ENCODE measurements at places on chromosomes 16 and 17.
A peak's percentile ranks its signal among the peaks of the same experiment; 100 is the strongest.

DNA sequence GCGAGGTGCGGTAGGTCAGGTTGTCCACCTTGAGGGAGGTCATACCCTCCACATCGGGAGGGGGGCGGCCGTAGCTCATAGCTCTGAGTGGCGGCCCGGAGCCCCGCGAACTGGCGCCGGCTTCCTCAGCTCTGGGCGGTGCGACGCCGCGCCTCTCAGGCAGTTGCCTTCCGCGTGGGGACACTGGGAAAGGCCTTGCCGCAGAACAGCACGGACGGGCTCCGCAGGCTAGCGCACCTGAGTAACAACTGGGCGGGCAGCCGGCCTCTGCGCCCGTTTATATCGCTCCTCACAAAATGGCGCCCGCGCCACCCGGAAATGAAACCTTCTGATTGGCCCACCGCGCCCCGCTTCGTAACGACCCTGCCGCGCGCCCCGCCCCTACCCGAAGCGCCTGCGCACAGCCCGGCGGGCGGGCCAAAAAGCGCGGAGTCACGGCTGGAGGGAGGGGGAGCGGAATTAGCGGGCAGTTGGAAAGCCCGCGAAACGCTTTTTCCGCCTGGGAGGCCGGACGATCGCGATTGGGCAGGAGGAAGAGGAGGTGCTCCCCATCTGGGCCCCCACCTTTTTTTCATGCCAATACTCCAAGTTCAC is at the start of gene SRSF2:
SRSF2 (minus strand) TSS at position 250 of the 594 bp plus-strand sequence; CDS start at position 79, 171 bp downstream.
- peak; percentile 77 for DNase-seq

GRCh38 chr17:49687878-49688491 is 10.1 kb upstream of the SPOP start:
- DNase-seq = no peak

DNA sequence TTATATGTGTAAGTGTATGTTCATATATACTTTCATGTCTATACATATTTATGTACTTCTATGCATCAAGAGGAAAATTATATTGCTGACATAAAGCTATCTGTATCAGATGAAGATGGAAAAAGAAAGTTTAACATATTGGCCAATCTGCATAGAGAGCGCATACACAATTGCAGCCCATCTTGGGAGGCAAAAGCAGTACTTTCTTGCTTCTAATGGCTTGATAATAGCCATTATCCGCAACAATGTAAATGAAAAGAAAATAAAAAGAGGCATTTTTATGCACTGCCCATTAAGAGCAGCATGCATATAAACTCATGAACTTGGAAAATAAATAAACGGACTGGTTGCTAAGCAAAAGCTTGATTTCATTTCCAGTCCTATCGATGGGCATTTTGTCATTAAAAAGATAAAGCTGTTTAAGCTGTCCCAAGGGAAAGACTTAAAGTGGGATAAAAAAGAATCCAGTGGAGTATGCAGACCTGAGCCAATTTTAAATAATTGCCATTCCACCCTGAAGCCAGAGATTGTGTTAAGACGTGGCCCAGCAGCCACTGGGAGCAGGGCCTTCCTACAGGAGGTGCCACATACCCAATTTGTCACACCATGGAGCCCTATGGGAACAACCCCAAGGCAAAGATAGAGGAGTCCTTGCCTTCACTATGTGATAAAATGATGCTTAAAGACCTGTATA is 183.6 kb upstream of the CDH11 start:
- DNase-seq = no peak

- no peak for DNase-seq
These were observed 41.5 kb downstream of the USP22 start for GRCh38 chr17:21001111-21001812.

DNA sequence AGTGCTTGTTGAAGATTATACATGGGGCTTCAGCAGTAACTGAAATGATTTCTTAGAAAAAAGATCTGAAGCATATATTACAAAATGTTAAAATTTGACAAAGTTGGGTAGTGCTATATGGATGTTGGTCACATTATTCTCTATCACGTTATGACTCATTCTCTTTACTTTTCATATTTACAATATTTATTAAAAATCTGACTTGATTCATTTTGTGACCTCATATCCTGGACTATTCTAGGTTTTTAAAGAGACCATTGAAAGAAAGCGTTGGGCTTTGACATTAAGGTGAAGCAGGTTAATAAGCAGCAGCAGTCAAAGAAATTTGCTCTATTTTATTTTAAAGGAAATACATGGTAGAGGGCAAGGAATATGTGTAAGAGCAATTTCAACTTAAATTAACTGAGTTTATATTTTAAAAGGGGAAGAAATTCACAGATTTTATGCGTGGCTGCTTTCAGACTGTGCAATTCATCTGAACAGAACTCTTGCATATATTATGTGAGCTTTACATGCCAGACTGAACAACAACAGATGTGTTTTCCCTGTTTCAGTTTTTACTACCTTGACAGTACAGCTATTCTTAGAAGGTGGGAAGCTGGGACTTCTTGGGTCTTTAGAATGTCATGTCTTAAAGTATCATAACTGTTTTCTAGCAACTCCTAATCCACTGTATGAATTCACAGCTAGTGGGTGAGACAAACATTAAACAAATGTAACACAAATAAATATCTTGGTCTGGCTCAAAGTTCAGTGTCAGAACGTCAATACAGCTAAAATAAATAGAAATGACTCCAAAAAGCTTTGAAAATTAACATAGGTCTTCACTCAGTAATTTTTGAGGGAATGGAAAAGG is 10.4 kb upstream of the FAM20A start:
- no peak for DNase-seq

- DNase-seq = no peak
These were observed 10.7 kb upstream of the SLC16A5 start for GRCh38 chr17:75077072-75077495.

- no peak for DNase-seq
These were observed 721.5 kb downstream of the MAF start for GRCh38 chr16:78879011-78879410.

DNA sequence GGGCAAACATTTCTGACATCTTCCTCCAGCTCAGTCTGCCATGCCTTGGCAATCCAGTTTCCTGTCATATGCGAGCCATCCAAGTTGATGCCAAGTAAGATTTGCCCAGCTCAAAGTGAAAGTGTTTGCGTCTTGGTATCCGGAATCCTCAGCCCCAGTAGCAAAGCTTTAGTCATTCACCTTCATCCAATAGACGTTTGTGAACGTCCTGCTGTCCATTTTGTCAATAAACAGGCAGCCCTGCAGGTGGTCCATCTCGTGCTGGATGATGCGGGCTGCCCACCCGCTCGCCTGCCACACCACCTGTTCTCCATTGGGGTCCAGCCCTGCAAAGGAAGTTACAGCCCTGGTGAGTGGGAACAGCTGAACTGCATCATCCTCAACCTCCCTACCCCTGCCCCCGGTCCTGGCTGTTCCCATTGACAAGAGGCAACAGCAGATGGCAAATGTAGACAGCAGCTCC is 1.5 kb downstream of the PDF start:
- DNase-seq = no peak

- no peak for DNase-seq
These were observed 12.7 kb upstream of the SPNS2 start for GRCh38 chr17:4485676-4486646.

GRCh38 chr17:77707546-77707945 is 251.0 kb upstream of the TNRC6C start:
- DNase-seq = no peak

- DNase-seq = no peak
These were observed 82.6 kb downstream of the CDK5R1 start for GRCh38 chr17:32569171-32570080.

- DNase-seq = no peak
These were observed 5.8 kb downstream of the ITGAM start for GRCh38 chr16:31265329-31266245.

DNA sequence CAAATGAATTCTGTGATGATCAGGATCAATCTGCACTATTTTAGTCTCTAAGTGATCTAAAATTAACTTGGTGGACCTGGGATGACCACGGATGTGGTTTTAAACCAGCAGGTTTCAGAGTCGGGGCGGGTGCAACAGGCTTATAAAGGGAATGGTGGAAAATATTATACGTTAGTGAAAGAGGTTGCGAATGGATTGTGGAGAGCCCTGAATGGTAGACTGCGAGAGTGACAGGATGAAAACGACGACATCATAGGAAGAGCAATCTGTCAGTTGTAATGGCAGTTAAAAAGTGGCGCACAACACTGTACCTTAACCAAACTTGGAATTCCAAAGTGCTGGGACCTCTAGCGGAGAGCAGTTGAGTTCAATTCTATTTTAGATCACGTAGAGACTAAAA is 1.2 kb upstream of the CYB5B start:
- no peak for DNase-seq

DNA sequence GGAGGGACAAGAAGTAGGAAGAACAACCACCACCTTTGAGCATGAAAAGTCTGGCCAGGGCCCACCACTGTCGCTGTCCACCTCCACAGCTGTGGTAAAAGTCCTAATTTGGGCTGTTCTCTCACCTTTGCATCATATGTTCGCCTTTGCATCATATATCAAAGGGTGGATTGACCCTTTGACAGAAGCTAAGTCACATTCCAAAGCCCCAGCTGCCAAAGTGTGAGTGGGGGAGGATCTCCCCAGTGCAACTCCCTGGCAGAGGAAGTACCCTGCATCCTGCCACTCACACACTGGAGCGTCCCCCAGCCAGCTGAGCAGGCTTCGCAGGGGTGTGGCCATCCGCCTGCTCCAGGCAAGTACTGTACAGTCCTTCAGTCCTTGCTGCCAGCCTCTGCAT is 12.7 kb upstream of the SPECC1 start:
- no peak for DNase-seq

- no peak for DNase-seq
These were observed 307 bp downstream of the CDYL2 start for GRCh38 chr16:80804056-80804525.

DNA sequence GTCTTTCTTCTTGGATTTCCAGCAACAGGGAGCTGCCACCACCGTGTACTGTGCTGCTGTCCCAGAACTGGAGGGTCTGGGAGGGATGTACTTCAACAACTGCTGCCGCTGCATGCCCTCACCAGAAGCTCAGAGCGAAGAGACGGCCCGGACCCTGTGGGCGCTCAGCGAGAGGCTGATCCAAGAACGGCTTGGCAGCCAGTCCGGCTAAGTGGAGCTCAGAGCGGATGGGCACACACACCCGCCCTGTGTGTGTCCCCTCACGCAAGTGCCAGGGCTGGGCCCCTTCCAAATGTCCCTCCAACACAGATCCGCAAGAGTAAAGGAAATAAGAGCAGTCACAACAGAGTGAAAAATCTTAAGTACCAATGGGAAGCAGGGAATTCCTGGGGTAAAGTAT is 389.0 kb downstream of the MAF start:
- peak; percentile 38 for DNase-seq

DNA sequence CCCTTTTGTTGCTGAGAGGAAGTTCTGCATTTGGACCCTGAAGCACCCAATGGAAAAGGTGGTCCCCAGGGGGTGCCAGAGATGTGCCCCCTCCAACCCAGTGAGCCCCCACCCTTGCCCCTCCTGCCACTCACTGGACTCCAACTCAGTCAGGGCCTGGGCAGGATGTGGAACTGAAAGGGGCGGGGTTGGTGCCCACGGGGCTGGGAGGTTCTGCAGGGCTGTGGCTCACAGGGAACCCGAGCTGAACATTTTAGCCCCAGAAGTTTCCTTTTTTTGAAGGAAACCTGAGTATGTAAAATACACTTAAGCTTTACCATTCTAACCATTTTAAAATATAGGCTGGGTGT is 15.8 kb upstream of the OGFOD3 start:
- DNase-seq = no peak

DNA sequence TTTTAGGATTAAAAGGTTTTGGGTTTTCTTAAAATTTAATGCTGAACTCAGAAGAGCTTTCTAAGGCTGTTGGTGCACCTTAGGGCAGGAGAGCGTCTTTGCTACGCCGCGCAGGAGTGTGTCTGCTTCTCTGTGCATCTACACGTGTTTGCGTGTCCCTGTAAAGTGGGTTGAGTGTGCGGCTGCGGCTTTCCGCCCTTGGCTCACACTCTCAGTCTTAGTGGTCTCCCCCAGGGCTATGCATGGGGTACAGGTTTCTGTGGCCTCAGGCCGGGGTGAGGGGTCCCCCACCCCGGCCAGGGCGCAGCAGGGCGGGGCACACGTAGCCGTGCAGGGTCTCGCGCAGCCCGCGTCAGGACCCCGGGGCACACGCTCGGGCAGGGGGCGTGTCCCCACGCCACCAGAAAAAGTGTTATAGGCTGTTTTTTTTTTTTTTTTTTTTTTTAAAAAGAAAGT is 727 bp upstream of the TENT4B start:
- no peak for DNase-seq

- DNase-seq = no peak
These were observed 80.9 kb upstream of the CREBBP start for GRCh38 chr16:3961449-3961849.

- no peak for DNase-seq
These were observed 780.2 kb upstream of the CA10 start for GRCh38 chr17:52938623-52939230.

GRCh38 chr16:52680993-52681392 is 134.1 kb upstream of the TOX3 start:
- DNase-seq = no peak

DNA sequence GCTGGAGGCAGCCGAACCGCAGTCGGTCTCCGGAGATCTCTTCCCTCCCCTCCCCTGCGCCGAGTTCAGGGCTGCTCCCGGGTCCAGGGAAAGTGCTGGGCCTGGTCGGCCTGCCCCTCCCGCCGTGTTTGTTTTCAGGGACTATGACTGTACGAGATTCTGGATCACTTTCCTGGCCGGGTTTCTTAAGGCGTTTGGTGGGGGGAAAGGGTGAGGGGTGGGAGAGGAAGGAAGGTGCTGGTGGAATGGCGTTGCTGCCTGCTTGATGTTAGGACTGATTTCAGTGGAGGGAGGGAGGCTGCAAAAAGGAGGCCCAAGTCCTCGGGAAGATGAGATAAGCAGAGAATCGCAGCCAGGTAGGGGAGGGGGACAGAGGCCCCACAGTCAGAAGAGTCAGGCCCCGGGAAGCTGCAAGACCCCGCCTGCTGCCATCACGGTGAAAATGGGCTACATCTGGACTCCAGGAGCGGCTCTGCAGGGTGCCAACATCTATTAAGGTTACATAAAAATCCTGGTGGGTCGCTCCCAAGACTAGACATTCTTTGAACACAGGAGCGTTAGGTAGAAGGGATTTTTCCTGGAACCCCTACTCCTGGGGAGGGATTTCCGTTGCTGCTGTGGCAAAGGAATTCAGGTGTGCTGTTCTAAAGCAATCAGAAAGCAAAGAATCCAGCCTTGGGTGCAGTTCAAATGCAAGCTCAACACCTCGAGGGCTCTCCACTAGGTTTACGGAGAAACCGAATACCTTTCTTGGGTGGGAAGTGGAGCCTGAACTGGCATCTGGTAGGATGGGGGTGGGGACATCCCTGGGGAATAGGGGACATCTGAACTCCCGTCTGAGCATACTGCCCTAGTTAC is 1.2 kb downstream of the ARHGAP44 start:
- no peak for DNase-seq

GRCh38 chr17:81931557-81932332 is 4.2 kb upstream of the MAFG start:
- DNase-seq = no peak

DNA sequence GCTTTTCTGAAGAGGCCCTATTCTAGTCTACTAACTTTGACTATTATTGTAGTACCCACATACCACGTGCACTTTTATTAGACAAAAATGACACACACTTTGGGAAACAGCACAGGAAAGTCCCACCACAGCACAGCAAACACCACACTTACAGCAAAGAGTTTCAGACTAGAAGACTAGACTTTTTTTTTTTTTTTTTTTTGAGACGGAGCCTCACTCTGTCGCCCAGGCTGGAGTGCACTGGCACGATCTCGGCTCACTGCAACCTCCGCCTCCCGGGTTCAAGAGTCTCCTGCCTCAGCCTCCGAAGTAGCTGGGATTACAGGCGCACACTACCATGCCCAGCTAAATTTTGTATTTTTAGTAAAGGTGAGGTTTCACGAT is 20.1 kb downstream of the YWHAE start:
- no peak for DNase-seq
